ENCODE measurements at places on chromosomes 16 and 17.

DNA sequence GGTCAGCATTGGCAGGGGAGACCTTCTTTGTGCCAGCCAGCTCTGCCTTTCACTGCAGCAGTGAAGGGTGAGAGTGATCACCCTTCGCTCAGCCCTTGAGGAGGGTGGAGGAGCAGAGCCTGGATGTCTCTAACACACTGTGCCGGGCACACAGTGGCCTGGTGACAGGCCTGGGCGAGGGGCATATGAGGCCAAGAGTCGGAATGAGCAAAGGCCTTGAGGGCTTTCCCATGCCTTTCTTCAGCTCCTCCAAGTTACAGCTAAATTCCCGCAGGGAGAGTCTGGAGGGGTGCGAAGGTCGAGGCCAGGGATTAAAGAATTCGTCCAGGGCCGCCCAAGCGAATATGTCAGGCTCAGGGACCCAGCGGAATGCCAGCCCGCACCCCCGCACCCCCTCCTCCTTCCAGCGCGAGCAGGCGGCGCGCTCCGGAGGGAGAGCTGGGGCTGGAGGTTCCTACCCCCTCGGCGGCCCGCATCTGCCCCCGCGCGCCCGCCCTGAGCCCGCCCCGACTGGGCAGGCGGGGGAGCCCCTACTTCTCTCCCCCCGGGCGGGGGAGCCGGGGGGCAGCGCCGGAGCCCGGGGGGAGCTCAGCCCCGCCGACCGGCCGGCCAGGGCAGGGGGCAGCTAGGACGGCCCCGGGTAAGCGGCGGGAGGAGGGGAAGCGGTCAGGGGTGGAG, at the start of gene RASL10B:
RASL10B (plus strand) TSS at position 401 of the 678 bp plus-strand sequence. CDS start 3,546 bp downstream, outside the sequence.
- DNase-seq, result no peak

DNA sequence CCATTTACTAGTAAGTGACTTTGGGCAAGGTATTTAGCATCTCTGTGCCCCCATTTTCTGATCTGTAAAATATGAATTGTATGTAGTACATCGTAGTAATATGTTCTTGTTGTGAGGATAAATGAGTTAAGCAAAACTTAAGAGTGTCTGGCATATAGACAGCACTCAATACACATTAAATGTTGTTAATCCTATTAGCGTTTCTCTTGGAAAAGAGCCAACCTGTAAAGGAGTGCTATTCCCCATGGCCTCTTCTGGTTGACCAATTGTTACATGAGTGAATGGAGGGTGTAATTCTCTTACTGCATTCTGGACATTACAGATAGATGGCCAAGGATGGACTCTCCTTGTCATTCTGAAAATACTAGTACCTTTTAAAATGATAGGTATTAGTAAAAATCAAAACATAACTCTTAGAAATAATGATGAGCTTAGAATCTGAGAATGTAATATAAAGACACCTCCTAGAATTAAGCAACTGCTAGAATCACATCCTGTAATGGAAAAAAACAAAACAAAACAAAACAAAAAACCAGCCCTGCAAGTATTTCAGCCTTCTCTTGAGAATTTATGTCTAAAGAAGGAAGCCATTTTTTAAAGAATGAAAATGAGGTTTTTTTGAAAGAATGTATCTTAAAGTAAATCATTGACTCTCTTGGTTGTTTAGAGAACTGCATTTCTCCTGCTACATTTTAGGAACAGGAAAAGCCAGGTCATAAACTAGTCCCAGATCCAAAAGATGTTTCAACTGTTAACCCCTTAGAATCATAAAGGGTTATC, 30.5 kb downstream of the IQCK start:
- DNase-seq, result no peak

DNA sequence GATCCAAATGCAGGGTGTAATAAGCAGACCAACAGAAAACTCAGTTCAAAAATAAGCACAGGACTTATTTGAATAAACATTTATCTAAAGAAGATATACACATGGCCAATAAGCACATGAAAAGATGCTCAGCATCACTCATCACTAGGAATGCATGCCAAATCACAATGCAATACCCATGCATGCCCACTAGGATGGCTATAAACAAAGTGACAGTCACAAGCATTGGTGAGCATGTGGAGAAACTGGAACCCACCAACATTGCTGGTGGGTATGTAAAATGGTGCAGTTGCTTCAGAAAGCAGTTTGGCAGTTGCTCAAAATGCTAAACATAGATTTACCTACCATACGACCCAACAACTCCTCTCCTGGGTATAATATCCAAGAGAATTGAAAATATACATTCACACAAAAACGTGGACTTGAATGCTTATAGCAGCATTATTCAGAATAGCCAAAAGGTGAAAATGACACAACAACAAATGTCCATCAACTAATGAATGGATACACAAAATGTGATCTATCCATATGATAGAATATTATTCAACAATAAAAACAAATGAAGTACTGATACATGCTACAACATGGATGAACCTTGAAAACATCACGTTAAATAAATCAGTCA, 20.1 kb downstream of the UBE2O start:
- DNase-seq, result no peak

GRCh38 chr17:28295677-28296578, 23.1 kb upstream of the TMEM97 start:
- no peak for DNase-seq

- no peak for DNase-seq
Measured at GRCh38 chr16:69094501-69094900, 11.0 kb upstream of the HAS3 start.

- no peak for DNase-seq
Measured at GRCh38 chr16:3025032-3026002, 1.5 kb downstream of the THOC6 start.

DNA sequence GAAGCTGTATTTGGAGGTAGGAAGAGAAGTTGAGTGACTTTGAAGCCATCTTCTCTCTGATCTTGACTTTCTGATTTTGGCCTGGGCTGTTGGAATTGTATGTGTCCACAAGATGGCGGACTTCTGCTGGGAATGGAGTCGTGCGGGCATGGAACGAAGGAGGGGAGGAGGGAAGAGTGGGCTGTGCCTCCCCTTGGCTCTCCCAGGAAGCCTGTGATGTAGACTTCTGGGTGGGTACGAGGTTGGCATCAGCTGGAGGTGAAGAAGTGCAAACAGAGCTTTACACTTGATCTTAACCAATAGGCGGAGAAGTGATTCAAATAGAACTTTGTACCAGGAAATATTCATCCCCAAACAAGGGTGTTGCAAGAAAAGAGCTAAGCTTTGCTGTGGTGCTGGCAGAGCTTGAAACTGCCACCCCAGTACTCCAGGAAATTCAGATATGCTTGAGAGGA, 7.4 kb upstream of the TMEM220 start:
- DNase-seq, result no peak

- DNase-seq, result peak; percentile 62
Measured at GRCh38 chr16:67396159-67397035, 3.1 kb upstream of the TPPP3 start.

DNA sequence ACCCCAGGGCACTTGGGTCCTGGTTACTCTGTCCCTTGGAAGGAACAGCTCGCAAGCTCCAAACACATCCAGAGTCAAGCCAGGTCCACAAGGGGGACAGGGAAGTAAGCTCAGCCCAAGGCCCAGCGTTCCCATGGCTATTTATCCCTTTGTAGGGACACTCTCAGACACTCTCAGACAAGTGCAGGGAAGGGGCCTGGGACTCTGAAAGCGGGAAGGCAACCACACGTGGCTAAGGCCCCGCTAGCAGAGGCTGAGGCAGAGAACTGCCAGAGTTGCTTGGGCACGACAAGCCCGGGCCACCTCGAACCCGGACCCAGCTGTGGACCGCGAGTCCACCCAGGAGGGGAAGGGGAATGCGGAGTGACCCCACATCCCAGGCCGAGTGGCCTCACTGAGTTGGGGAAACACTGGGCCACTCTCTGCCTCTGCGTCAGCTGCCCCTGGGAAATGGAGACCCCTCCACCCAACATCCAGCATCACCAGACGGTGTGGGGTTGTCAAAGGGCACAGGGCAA, 10.2 kb downstream of the NPTX1 start:
- DNase-seq, result no peak

DNA sequence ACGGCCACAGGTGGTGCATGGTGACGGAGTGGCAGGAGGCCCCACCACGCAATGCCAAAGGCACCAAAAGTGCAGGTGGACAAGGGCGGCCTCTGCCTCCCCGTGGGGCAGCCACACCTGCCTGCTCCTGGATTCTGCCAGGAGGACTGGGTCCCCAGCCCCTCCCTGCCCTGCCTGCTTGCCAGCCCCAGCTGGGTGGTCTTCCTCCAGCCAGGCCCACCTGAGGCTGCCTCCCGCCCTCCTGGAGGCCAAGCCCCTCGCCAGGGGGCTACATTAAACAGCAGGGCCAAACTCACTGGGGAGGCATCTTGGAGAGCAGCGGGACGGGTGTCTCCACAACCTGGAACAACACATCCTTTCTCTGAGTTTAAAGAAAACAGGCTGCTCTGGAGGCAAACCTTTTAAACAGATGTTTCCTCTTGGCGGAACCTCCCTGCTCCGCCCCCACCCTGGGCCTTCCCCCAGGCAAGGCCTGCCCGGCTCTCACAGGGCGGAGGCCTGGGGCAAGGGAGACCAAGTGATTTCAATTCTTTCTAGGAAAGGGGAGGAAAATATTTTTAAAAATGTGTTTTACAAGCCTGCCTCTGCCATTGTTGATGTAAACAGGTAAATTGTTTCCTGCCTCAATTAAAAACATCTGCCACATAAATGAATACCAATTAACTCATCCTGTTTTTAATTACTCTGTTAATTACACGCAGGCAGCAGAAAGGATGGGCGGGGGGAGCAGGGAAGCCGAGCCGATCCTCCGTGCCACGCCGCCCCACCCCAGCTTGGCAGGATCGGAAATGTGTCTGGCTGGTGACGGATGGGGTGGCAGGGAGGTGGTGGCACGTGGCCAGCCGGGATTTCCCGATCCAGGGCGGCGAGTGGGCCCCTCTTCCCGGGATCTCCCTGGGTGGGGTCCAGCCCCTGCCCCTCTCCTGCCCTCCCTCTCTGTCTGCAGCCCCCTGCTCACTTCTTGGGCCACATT, 54.4 kb upstream of the PABPN1L start:
- DNase-seq, result no peak

DNA sequence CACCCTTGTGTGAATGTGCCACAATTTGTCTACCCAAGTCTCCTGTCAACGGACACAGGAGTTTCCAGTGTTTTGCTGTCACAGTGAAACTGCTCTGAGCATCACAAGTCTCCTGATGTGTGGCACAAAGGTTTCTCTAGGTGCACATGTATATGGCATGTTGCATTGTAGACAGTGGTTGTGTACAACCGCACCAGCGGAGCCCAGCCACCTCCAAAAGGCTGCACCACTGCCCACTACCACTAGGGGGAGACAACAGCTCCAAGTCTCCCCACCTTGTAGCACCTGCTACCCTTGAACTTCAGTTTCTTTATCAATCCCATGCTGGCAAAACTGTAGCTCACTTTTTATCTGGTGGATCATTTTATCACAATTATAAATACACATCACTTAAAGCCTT, 95.5 kb upstream of the ZNF469 start:
- DNase-seq, result no peak

- DNase-seq, result no peak
Measured at GRCh38 chr17:41442739-41443138, 2.0 kb upstream of the KRT38 start.

DNA sequence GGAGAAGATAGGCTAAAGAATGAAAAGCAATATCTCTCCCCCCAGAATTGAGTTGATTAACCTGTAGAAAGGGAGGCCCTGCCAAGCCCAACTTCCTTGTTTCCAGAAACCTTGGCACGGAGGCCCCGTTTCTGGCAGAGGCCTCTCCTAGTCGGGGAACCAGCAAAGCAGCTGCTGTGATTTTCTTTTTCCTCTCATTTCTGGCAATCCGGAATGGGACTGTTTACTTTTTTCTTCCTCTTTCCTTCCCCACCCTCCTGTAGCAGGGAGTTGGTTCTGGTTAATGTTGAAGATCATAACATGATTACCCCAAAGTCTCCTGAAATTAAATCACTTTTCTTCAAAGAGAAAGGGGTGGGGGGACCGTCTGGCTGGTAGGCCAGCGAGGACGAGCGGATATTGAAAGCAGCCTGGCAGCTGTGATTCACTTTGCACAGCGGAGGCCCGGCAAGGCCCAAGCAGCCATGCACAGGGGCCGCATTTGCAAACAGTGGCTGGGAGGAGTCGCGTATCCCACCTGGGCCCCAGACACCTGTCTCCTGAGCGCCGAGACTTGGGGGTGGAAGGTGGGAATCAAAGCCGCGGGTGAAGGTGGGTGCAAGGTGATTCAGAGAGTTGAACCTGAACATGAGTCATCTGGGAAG, 51.5 kb downstream of the NTN1 start:
- no peak for DNase-seq

DNA sequence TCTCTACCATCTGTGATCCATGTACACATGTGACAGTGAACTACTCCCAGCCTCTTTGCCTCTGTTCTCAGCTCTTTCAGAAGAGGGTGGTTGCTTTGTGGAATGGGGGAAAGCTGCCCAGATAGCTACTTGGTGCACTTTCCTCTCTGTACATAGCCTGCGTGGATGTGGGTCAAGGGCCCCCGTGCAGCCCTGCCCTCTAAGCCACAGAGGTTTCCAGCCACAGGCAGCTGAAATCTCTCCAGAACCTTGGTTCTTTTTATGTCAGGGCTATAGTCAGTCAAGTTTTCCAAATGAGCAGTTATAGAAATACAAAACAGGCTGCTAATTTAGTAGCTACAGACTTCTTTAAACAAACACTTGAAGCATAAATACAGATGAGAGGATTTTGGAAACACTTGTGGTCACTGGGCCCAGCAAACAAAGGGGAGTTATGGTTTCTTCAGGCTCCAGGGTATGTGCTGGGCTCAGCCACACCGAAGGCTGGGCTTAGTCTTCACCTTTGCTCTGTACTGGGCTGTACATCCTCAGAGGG, 199.7 kb upstream of the ASIC2 start:
- no peak for DNase-seq

- no peak for DNase-seq
Measured at GRCh38 chr16:55499281-55499680, 9.6 kb upstream of the LPCAT2 start.

DNA sequence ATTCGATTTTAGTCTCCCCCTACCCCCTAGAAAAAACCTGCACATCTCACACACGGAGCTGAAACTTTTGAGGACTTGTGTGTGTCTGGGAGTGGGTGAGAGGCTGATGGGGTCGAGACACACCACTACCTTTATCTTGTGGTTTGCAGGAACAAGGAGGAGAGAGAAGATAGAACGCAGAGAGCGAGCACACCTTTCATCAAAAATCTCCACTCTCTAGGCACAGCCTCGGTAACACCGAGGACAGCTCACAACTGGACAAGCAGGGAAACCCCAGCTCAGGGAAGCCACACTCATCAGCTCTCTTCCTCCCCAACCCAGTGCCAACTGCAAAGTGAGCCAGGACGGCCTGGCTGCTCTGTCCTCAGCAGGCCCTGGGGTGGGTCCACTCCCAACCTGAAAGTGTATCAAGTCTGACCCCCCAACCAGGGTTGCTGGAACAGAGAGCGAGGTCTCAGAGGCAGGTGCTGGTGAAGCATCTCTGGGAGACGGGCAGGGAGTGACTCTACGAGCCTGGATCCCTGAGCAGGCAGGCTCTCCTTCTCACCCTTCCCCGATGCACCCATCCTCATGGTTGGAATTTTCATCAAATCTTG, 5.2 kb upstream of the GHDC start:
- no peak for DNase-seq

- no peak for DNase-seq
Measured at GRCh38 chr17:35748341-35748841, 4.6 kb downstream of the GAS2L2 start.
